Eye (tissue), 1 donor: ENCODE measurements at places on chromosomes 4 and X.
A peak's percentile ranks its signal among the peaks of the same experiment; 100 is the strongest.

DNA sequence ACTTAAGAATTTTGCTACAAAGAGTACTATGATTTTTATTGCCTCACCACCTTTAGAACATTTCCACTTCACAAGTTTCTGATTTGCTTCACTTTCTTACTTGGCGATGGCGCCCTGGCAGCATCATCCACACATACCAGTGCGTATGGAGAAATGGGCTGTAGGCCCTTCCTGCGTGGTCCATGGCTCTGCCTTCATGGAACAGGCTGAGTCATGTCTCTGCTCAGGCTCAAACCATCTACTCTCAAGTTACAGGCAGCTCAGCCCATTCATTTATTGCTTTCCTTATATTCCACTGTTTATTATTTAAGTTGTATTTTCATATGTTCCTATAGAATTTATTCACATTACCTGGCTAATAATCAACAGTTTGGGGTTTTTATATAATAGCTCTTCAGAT is 21.1 kb downstream of the CASP3 start:
- no peak for DNase-seq

GRCh38 chr4:108148316-108148715 is 20.4 kb downstream of the LEF1 start:
- no peak for DNase-seq

GRCh38 chr4:114052227-114052626 is 72.8 kb upstream of the ARSJ start:
- DNase-seq: no peak

- no peak for DNase-seq
Measured at GRCh38 chr4:121873604-121874003, 3.3 kb upstream of the BBS7 start.

DNA sequence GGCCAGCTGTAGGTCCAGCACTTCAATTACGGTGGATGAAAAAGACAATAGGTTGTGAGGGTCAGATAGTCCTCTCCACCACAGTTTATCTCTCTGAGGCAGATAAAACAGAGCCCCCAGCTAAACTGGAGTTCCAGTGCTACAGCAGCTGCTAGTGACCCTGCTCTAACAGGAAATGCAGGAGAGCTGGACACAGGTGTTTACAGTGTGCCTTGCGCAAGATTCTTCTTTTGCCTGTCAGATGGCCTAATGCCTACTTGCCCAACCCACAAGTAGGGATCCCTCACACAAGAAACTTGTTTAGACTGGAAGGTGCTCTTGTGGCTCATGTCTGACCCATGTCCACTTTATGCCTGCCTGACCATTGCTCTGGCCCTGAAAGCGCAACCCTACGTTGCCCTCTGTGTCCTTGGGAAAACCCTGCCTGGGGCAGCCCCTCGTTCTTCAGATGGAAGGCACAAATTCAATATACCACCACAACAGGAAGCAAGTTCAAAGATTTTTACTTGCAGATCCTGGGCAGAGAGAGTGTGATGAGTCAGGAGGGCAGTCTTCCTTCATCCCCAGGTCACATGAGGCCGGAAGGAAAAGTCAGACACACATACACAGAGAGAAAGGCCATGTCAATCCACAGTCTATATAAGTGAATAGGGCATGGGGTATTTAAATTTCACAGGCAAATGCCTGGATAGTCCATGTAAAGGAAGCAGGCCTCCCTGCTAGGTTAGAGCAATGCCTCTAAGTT is 105.1 kb upstream of the ADGRL3 start:
- no peak for DNase-seq

GRCh38 chr4:106717091-106717490 is 319.0 kb downstream of the DKK2 start:
- DNase-seq: no peak

GRCh38 chr4:153676984-153677383 is 7.1 kb upstream of the TLR2 start:
- no peak for DNase-seq

DNA sequence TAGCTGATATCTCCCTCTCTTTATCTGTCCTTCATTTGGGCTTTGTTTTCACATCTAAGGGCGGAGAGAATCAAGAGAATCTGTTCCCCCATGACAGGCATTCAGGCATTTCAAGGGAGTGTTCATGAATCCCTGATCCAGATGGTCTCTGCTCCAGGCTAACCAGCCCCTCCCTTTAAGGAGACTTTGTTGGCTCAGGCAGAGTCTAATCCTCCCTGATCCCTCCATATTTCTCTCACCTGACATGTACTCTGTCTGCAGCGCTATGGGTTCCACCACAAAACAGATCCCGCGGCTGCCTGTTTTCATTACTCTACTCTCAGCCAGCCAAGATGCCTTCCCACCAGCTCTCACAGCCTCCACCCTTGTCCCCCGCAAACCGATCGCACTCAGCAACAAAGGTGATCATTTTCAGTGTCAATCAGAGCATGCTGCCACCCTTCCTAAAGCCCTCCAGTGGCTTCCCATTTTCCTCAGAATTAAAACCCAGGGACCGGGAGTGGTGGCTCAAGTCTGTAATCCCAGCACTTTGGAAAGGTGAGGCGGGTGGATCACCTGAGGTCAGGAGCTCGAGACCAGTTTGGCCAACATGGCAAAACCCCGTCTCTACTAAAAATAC is 30.3 kb upstream of the SLC2A9 start:
- no peak for DNase-seq

GRCh38 chrX:12446342-12447075 is 308.2 kb downstream of the FRMPD4 start:
- no peak for DNase-seq

- DNase-seq: peak; percentile 78
Measured at GRCh38 chr4:12852338-12853307, 631.5 kb downstream of the RAB28 start.
